Right atrium auricular region (tissue), 2 donors: ENCODE measurements at places on chromosomes 3 and 15.

DNA sequence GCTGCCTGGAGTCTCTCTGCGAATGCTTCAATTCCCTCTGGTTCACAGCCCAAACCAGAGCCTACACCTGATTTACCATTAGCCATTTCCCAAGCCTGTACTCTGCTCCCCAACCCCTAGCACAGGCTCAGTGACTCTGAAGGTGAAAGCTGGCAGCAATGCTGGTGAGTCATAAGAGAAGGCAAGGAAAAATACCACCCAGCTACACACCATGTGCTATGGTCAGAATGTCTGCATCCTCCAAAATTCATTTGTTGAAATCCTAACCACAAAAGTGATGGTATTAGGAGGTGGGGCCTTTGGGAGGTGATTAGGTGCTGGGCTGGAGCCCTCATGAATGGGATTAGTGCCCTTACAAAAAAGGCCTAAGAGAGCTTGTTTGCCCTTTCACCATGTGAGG is 117.1 kb upstream of the TJP1 start:
- no peak for DNase-seq

- no peak for DNase-seq
These were observed 173.6 kb upstream of the LYSMD4 start for GRCh38 chr15:99906793-99907192.

- DNase-seq = no peak
These were observed 76.8 kb downstream of the ADCY5 start for GRCh38 chr3:123371859-123372685.

- no peak for DNase-seq
These were observed 49.8 kb downstream of the ZDHHC3 start for GRCh38 chr3:44926172-44926571.

- DNase-seq = no peak
These were observed 2.6 kb downstream of the KIF7 start for GRCh38 chr15:89652666-89653065.

- DNase-seq = no peak
These were observed 143.1 kb downstream of the DIPK2A start for GRCh38 chr3:144114767-144115166.

DNA sequence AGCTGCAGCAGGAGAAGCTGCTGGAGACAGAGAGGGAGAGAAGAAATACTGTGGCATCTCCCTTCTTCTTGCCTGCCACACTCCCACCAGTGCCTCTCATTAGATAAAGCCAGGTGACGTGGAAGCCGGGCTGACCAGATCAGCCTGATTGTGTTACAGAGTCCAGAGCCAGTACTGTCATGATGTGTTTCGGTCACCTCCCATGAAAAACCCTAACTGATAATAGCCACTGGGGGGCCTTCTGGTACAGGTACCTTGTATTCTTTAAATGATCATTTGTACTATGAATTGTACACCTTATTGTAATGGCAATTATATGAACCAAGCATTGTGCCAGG is 125.8 kb upstream of the TMEM108 start:
- DNase-seq = no peak

GRCh38 chr3:9214599-9214998 is 34.8 kb downstream of the SRGAP3 start:
- DNase-seq = no peak

DNA sequence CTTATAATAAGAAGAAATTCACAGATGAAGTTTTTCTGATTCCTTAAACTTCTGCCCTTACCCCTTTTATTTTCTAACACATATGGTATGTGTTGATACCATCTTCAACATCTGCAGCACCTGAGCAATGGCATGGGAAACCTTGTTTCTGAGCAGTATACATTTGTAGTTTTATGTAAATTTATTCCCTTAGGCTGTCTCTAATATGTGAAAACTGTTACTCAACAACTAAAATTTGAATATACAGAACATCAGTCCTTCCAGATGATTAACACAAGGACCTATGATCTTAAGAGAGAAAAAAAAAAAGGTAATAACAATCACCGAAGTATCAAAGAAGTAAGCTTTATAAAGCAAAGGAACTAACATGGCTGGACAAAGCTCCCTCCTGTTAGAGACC is 190.5 kb downstream of the TBC1D5 start:
- no peak for DNase-seq

DNA sequence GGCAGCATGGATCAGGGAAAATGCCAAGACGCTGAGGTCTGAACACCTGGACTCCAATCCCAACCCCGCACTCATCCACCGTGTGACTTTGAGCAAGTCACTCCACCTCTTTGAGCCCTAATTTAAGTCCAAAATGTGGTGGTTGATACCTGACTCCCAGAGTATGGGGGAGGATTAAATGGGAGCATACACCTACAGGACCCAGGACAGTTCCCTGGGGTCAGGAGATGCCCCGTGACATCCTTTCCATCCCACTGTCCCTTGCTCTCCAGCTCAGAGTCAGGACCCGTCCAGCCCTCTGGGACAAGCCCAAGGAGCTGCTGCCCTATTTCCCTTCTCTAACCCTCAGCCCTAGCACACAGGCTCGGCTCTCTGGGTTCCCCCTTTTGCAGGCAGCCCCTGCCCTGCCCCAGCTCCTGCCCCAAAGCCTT is 276.4 kb downstream of the XXYLT1 start:
- peak; percentile 16 for DNase-seq

DNA sequence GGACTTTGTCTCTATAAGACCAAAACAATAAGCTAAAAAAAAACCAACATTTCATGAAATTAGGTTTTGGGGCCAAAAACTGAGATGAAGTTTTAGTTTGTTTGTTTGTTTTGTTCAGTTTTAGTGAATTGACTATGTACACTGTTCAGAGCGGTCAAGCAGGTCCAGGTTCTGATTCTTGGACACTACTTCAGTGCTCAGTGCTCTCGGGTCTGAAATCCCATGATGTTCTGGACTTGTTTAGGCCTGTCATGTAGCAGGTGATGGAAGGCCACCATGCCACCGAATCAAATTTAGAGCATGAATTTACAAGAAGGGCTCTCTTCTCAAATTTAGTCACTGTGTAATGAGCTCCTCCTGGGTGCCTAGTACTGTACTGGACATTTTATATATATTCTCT is 45.5 kb downstream of the COL8A1 start:
- no peak for DNase-seq

DNA sequence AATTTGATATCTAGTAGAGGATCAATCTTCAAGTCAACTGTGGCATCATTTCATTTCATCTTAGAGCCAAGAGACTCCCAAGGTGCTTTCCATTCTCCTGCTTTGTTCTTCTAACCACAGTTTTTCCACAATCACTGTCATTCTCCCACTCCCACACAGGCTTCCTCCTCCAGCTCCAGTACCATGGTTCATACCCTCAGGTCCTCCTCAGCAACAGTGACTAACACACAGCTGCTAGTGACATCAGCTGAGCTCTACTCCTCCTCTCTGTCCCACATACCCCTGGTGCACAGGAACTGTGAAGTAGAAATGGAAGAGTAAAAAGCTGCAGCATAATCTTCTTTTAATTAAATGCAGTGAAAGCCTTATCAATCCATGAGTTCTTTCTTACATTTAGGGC is 200.2 kb upstream of the DPH6 start:
- DNase-seq = no peak

DNA sequence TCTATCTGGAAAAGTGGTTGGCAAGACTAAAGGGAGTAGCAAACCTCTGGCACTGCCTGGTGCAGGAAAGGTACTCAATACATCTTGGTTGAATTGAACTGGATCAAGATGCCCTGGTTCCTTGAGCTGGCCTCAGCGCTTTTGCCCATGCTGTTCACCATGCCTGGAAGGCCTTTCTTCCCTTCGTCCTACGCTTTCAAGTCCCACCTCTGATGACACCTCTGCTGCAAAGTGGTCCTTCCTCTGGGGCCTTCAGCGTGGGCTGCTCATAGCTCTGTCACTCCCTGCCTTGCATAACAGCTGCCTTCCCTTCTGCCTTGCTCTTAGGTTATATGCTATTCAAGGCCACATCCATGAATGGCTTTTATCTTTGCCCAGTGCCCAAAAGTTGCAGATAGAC is 23.0 kb downstream of the ITGA11 start:
- DNase-seq = peak; percentile 50
